Femur (tissue), 1 donor: ENCODE measurements at places on chromosomes 1 and 21.
A peak's percentile ranks its signal among the peaks of the same experiment; 100 is the strongest.

DNA sequence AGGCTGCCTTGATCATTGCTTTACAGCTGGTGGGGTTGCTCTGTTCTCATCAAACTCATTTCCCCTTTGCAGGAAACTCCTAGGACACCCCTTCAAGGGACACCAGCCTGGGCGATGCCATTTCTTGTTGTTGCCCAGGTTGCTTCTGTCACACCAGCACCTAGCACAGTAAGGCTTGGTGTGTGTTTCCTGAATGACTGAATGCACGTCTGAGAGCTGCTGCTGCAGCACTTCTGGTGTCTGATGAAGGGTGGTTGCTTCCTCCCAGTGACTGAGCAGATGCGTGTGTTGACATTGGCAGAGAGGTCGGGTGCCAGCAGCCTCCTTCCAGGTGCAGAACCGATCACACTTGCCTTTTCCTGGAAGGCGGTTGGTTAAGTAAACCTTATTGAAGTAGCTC is 477.4 kb downstream of the CAMTA1 start:
- no peak for DNase-seq

GRCh38 chr1:9071554-9072235 is 2.3 kb upstream of the SLC2A5 start:
- DNase-seq: no peak

DNA sequence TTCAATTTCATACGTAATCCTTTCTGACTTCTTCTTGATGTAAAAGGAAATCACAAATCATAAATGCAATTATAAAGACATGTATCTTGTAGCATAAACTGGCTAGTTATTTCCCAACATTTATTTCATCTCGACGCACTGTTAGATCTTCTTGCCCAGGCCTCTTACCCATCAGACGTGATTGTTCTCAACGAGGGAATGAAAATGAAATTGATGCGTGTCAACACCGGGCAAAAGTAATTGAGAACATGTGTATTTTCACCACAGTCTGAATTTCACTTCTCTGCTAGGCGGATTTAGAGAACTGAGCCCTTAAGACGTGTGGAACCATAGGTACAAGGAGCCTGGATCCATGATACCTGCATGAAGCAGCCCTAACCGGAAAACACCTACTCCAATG is 519.7 kb downstream of the KCNT2 start:
- DNase-seq: no peak

DNA sequence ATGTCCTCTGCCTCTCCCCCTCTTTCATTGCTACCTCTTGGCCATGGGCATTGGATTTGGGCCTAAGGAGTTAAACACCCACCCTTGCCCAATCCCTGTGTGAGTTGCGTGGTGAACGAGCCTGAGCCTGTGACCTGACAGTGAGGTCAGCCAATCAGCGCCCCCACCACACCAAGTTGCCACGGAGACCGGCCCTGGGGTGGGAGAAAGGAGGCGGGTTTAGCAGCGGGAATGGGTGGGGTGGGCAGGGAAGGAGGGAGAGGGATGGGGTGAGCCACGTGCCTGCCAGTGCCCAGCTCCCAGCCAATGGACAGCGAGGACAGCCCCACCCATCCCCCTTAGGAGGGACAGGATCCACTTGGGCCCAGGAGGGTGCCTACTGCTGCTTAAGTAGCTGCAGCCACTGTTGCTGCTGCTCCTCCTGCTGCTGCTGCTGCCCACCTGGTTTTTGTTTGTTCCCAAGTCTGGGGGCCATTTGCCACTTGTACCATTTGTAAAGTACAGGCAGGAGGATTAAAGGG is 9.5 kb downstream of the ZBTB7B start:
- DNase-seq: peak; percentile 60

GRCh38 chr1:41950820-41951219 is 32.1 kb upstream of the HIVEP3 start:
- DNase-seq: no peak

GRCh38 chr1:221712776-221713431 is 29.0 kb downstream of the DUSP10 start:
- DNase-seq: peak; percentile 52

DNA sequence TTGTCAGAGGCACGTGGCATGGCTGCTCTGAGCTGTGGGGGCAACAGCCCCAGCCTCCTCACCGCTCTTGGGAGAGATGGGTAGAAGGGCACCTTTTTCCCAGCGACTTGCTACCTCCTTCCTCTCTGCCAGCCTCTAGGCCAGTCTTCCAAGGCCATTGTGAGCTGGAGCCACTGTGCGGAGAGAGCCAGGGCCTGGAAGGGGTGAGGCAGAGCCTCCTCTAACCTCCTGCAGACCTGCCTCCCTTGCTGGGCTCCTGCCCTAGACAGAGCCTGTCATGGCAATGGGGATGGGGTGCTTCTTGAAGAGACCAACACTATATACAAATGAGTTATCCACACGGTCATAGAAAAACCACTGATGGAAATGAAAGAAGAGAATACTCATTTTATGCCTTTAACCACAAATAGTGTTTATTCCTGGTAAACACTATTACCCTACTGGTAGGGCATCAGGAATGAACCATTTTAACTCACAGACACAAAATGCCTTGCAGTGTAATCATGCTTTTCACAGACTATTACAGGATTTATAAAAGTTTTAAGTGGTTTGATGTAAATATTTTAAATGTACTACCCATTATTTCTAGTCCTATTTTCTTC is 5.0 kb upstream of the IGFN1 start:
- DNase-seq: no peak
